ENCODE measurements at places on chromosomes 5 and 9.
A peak's percentile ranks its signal among the peaks of the same experiment; 100 is the strongest.

- peak; percentile 16 for DNase-seq
These were observed 103.8 kb downstream of the RPS23 start for GRCh38 chr5:82174128-82174918.

GRCh38 chr5:53023969-53024368 lies 34.8 kb downstream of the ITGA2 start:
- no peak for DNase-seq

GRCh38 chr9:126411225-126411947 lies 84.8 kb downstream of the MVB12B start:
- no peak for DNase-seq

- no peak for DNase-seq
These were observed 288.7 kb downstream of the ZSWIM6 start for GRCh38 chr5:61620699-61621182.

GRCh38 chr5:165624166-165624946 lies 2118.9 kb downstream of the MAT2B start:
- DNase-seq = no peak
